ENCODE measurements at places on chromosomes 2 and 18.

GRCh38 chr2:215698566-215698965 is 262.7 kb upstream of the FN1 start:
- DNase-seq: no peak

- peak; percentile 16 for DNase-seq
Observed at GRCh38 chr18:23812546-23813440, 123.5 kb downstream of the LAMA3 start.

GRCh38 chr2:127637725-127638252 is 8.2 kb upstream of the GPR17 start:
- DNase-seq: no peak

DNA sequence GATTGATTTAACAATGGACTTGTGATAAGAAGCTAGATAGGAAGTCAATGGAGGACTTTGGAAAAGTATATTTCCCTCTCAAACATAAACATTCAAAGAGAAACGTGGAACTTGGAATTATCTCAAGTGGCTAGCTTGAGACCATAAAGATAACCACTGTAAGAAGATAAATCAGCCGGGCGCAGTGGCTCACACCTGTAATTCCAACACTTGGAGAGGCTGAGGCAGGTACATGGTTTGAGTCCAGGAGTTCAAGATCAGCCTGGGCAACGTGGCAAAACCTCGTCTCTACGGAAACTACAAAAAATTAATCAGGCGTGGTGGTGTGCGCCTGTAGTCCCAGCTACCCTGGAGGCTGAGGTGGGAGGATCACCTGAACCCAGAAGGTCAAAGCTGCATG is 405.9 kb upstream of the ACVR2A start:
- DNase-seq: no peak

DNA sequence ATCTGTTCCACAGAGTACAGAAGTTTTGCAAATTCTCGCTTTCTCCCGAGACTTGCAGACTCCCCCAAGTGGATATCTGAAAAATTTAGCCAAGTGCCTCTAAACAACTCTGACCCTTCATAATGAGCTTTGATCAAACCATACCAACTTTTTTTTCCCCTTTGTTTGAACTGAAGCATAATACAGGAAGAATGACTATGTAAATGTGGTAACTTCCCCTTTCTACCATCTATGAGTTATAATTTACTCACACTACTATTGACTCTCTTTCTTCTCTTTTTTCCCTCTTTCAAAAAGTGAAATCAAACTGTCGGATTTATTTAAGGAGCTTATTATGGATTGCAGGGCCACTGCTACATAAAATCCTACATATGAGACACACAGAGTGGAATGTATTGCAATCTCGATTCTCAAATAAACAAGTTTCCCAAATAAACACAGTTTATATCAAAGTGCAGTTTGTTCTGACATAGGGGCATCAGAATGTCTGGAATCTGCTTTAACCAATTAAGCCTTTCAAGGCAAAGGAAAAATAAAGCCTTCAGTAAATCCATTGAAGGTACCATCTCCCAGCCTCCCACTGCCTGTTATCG is 1.4 kb upstream of the ZNF804A start:
- DNase-seq: peak; percentile 54

- DNase-seq: no peak
Observed at GRCh38 chr18:77087393-77088141, 45.0 kb downstream of the MBP start.

- no peak for DNase-seq
Observed at GRCh38 chr2:231640241-231640640, 47.6 kb downstream of the TEX44 start.

- peak; percentile 65 for DNase-seq
Observed at GRCh38 chr2:223580951-223581350, 21.2 kb downstream of the SCG2 start.
